ENCODE measurements at places on chromosomes 12 and 14.
A peak's percentile ranks its signal among the peaks of the same experiment; 100 is the strongest.

DNA sequence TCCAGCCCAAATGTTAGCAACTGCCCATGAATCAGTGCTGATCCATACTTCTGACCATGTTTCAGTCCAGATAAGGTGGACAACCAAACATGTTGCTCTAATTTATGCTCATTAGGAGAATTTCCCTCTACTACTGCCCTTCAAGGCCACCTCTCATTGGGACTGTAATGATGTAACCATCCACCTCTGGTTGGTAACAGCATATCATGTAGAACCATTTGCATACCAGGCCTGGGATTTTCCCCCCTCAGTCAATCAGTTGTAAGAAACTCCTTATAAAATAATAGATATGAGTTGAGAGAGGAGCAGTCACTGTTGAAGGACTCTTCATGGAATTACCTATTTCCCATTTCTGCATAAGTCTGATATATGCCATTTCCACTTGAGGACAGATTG lies 17.8 kb upstream of the YAF2 start:
- DNase-seq = no peak

DNA sequence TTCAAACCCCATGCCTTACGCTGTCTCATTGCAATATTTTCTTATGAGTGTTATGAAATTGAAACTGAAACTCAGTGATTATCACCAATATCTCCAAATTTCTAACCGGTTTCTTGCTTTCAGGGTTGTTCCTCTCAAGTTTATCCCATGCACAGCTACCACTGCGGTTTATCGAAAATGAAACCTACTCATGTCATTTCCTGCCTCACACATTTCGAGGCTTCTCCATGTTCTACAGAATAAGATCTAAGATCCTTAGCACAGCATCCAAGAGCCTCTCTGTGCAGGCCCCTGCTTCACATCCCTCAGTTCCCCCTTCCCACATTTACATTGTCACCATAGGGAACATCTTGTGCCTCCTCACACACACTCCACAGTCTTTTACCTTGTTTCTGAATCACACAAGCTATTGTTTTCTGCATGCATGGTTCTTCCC lies 45.5 kb upstream of the FAR2 start:
- DNase-seq = no peak

DNA sequence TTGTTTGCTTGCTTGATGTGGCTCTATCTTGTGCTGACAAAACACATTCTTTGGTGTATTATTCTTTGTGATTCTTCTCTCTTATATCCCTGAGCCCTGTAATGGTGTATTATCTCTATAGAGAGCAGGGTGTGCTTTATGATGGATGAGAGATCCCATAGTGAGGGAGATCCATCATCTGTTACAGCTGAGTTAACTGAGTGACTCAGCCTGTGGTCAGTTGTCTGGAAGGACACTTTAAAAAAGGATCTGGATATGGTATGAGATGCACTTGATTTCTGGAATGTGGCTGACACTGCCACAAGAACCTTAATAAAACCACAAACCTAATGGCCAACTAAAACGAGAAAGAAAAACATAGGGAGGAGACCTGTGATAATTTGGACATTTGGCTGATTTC lies 461.4 kb upstream of the SYT1 start:
- DNase-seq = no peak

DNA sequence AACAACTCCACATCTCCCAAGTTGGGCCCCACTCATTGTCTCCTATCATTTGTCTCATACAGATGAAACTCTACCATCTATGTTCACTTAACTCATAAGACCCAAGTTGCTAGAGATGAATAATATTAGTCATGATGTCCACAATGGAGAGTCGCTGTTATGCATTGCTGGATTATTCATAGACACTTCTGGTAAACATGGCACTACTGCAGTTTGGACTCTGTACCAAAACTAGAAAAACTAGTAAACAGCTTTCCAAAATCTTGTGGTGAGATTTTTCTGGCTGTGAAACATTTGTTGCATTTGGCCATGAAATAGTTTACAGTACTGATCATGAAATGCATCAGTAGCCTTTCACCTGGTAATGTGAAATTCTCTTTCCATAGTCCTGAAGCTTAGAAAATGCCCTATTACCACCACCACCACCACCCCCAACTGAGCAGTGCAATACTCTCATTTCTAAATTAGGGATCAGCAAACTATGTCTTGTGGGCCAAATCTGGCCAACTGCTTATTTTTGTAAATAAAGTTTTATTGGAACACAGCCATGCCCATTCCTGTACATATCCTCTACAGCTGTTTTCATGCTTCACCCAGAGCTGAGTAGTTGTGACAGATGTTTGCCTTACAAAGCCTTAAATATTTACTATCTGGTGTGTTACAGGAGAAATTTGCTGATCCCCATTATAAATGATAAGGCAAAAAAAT lies 236.5 kb downstream of the DPF3 start:
- DNase-seq = no peak

- peak; percentile 50 for DNase-seq
Measured at GRCh38 chr12:128644664-128645296, 179.0 kb downstream of the SLC15A4 start.

GRCh38 chr12:98592825-98593322 lies 612 bp upstream of the SLC25A3 start:
- DNase-seq = no peak

DNA sequence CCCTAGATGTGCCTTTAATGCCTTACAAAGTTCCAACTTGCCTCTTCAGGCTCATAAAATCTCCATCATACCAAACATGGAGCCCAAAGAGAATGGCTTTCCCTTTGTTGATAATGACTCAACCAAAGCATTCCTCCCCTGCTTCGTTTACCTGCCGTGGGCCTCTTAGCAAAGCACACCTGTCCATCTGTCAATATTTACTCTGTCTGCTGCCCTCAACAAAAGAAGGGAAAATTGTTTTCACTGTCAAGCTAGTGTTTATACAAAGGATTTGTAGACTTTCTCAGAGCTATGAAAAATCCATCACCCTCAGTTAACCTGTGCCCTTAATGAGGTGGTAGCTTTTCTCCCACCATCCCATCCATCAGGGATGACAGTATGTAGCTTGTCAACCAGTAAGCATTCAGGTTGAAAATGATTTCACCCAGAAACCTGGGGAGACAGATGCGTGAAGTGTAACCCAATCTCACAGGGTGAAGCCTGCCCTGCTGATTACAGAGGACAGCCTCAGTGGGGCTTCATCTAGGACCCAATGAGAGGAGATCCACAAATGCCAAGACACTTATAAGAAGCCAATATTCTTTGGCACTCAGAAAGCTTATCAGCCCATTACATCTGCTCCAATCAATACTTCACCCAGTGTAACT lies 278.1 kb downstream of the NUAK1 start:
- no peak for DNase-seq

DNA sequence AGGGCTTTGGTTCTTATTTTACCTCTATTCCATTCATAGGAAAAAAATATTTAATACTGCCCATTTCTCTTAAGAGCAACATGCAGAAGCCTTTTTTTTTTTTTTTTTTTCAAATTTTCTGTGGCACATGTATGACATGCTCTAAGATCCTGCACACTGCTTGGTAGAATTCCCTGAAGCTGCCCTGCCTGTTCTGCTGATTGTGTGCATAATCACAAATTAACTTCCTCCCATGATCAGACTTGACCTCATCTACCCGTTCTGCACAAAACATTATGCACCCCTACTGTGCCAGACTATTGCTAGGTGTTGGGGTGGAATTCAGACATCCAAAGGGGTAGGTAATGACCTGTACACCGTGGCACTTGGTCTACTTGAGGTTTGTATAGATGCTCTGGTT lies 22.2 kb downstream of the SUDS3 start:
- DNase-seq = no peak

DNA sequence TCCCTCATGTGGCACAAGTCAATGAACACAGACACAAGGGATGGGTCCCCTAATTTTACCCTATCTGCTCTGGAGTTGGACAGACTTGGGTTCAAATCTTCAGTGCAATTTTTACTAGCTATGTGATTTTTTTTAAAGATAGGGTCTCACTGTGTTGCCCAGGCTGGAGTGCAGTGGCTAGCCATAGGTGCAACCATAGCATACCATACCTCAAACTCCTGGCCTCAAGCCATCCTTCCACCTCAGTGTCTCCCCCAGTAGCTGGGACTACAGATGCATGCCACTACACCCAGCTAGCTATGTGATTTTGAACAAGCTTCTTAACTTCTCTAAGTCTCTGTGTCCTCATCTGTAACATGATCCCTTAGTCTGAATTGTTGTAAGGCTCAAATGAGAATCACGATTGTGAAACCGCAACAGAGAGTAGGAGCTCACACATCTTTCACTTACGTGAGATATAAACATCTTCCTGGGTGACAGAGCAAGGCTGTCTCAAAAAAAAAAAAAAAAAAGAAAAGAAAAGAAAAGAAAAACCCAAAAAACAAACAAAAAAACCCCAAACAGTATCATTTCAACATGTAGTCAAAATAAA lies 4.7 kb downstream of the CALCOCO1 start:
- DNase-seq = no peak

DNA sequence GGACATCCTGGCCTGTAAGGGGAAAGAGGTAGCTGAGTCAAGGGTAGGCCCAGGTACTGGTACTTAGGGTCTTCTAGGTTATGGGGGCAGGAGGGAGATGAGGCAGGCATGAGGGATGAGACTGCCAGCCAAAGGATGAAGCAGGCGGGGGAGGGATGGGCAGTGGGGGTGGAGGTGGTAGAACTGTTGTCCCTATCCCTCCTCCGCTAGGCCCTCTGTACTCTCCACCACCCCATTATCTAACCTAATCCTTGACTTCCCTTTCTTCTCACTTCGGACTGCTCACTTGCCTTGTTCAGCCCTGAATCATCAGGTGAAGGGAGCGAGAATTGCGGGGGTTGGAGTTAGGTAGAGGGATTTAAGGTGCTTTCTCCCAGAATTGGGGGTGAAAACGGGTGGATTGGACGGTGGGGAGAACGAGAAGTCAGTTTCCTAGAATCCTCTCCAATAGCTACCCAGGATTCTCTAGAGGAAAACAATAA lies 562 bp downstream of the PAN2 start:
- DNase-seq = no peak

DNA sequence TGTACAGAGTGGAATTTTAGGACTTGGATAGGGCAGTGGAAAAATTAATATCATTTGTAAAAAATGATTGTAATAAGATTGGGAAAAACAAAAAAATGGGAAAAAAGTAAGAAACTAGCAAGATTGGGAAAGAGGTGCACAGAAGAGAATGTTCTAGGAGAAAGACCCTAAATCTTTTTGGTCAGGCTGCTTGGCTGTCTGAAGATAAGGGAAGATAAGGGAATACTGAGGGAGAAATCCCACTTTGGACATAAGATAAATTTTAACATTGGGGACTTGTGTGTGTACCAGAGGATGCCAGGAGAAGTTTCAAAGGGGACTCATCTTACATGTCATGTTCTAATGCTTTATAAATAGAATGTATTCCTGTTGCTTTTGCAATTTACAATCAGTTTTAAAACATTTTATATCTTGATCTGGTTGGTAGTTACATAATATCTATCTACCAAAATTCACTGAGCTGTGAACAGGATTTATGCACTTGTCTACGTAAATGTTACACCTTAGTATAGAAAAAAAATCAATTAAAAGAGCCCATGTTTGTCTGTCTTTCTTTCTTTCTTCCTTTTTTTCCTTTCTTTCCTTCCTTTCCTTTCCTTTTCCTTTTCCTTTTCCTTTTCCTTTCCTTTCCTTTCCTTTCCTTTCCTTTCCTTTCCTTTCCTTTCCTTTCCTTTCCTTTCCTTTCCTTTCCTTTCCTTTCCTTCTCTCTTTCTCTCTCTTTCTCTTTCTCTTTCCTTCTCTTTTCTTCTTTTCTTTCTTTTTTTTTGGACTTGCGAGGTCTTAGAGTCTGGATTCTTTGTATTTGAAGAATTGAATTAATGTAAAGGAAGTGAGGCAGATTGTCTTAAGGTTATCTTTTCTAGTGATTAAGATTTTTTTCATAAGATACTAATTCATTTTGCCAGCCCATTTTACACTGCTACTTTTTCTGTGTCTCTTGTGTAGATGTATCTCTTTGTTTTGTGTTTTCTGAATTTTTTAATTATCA lies 66.1 kb downstream of the KTN1 start:
- DNase-seq = no peak

GRCh38 chr14:44041700-44042099 lies 465.4 kb downstream of the FSCB start:
- no peak for DNase-seq

GRCh38 chr12:130338794-130339601 lies 1.3 kb downstream of the PIWIL1 start:
- no peak for DNase-seq

DNA sequence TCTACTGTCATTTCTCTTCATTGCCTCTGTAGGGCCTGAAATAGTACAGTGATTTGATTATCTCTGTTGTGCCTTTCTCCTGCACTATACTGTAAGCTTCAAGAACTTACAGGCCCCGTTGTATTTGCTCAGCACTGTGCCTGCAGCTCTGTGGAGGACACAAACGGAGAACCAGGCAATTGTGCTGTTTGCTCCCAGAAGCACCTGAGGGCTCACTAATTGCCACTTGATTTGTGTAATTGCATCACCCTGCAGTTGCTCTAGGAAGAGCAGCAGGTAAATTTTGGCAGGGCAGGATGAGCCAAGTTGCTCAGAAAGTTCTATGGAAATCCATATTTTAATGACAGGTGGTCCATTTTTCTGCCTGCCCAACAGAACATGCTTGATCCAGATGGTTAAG lies 11.6 kb upstream of the KRT82 start:
- DNase-seq = no peak

- no peak for DNase-seq
Measured at GRCh38 chr12:124665511-124665910, 98.1 kb upstream of the NCOR2 start.

DNA sequence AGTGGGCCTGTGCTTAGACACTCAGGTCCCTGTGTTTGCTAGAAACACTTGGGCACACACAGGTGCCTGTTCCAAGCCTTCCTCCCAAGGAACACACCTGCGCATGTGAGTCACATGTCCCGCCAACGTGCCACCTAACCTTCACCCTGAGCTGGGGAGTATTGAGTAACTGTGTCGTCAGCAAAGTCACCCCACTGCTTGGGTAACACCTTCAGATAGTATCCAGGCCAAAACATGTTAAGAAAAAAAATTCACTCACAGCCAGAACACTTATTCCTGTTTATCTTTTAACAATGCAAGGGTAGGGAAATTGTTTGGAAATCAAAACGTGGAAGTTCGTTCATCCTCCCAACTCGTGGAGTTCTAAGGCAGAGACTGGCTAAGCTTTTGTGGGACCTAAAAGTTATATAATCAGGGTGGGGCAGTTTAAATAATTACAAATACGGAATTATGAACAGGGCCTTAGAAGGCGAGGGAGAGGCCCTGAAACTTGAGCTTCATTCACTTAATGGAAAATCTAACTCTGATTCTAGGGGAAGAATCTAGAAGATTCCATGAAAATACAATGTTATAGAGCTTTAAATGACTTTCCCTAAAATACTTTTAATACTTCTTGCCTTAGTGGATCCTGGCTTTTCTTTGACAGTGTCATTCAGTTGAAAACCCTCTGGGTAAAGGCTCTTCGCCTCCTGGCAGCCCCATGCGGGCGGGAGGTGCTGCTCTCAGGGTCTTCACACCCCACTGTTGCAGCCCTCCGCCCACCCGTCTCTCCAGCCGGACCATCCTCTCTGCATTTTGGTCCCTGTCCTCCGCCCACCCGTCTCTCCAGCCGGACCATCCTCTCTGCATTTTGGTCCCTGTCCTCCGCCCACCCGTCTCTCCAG lies 30.3 kb upstream of the ADIPOR2 start:
- peak; percentile 28 for DNase-seq
